ENCODE measurements at places on chromosomes 1 and 21.

GRCh38 chr1:61477301-61477700 is 247.6 kb downstream of the TM2D1 start:
- DNase-seq = no peak

DNA sequence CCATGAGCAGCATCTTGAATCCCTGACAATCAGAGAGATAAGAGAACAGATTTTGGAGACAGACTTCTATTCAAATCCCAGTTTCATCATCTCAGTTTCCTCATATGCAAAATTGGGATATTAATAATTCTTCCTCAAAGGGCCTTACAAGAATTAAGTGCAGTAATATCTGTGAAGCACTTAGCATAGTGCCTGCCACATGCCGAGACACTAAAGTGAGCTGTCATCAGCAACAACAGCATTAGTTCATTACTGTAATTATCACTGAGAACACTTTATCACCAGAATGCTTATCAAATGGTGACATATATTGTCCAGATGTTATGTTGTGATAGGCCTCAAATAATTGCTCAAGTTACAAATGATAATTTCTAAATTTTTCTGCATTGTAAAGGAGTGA is 922 bp upstream of the FCRLB start:
- no peak for DNase-seq

- no peak for DNase-seq
These were observed 511 bp downstream of the NDC1 start for GRCh38 chr1:53837646-53837923.

GRCh38 chr1:94105957-94106529 is 14.9 kb downstream of the ABCA4 start:
- DNase-seq = no peak

GRCh38 chr1:39808784-39809517 is 20.3 kb upstream of the BMP8B start:
- DNase-seq = no peak

DNA sequence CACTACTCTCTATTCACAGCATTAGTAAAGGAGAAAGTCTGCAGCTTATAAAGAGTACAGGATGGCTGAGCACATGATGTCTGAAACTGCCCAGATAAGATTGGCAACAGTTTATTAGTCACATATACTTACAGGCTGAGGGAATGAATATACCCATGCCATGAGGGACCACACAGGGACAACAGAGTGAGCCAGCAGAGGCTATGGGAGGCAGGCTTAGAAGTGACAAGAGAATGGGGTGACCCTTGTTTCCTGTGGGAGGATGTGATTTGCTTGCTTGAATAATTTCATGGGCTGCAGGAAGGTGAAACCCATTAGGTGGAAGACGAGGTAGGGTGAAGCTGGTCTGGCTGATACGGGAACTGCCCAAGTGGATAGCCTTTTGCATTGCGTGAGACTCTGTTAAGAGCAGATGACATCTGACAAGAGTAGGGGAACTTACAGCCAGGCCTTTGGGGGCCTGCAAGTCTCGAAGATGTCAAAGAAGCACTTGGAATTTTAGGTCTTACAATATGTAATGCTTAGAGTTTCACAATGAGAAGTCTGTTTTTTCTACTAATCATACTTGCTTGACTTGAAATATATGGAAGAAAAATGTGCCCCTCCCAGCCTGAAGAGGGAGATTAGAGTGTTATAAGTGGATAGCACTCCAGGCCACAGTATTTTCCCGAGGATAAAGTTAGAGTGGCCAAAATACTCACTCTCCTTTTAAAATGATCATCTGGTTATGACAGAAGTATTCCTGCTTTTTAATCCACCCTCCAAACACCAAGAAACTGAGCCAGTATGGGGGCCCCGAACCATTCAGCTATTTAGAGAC is 34.6 kb upstream of the TNFSF4 start:
- no peak for DNase-seq

DNA sequence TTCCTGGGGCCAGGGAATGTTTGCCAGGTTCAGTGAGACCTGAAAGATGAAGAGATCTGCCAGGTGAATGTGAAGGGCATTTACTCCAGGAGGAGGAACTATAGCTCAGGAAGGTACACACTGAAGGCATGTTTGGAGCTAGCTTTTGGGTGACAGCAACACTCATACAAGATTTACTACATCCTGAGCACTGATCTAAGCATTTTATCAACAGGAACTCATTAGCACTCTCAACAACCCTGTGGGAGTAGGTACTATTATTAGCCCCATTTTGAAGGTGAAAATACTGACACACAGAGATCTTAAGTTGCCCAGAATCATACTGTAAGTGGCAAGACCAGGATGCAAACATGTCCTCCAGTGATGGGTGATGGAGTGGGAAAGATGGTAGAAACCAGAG is 6.7 kb downstream of the GADD45A start:
- no peak for DNase-seq

Measured in upper lobe of right lung (tissue), 1 donor.